ENCODE measurements at places on chromosomes 3 and 15.

- DNase-seq = no peak
Observed at GRCh38 chr15:31226021-31226420, 100.6 kb upstream of the KLF13 start.

GRCh38 chr3:156808025-156808424, 18.1 kb upstream of the LEKR1 start:
- DNase-seq = no peak

- no peak for DNase-seq
Observed at GRCh38 chr15:22978691-22979237, 1.4 kb downstream of the CYFIP1 start.

GRCh38 chr3:160665784-160666526, 11.0 kb upstream of the ARL14 start:
- no peak for DNase-seq

Measured in CD8-positive, alpha-beta memory T cell (primary cell).